ENCODE measurements at places on chromosomes 2 and 18. TPM values are rescaled to one million over a fixed set of nuclear protein-coding genes. Genes with fewer than 3 reads are reported as not detected.

IL1R2 gene
- 10.3 TPM for total RNA-seq

OTOF gene
- total RNA-seq, result 0.52 TPM

CD207 gene
- not detected for total RNA-seq

TRIM43 gene
- not detected for total RNA-seq

DCDC2C gene
- not detected for total RNA-seq

PELI1 gene
- 25.7 TPM for total RNA-seq

MTERF4 gene
- total RNA-seq, result 35.0 TPM

KLHL30 gene
- total RNA-seq, result not detected

All from activated naive CD4-positive, alpha-beta T cell treated with anti-CD3 and anti-CD28 coated beads for 36 hours (primary cell).